ENCODE measurements at places on chromosomes 4 and X. TPM values are rescaled to one million over a fixed set of nuclear protein-coding genes. Genes with fewer than 3 reads are reported as not detected.

The ATP1B4 gene
- polyA plus RNA-seq: not detected

The KIAA0232 gene
- polyA plus RNA-seq: 8.1 TPM

The CACNA1F gene
- 0.03 TPM for polyA plus RNA-seq

The OPHN1 gene
- 1.6 TPM for polyA plus RNA-seq

The XAGE3 gene
- not detected for polyA plus RNA-seq

The NAP1L2 gene
- polyA plus RNA-seq: not detected

The HELT gene
- polyA plus RNA-seq: not detected

The SLC25A43 gene
- polyA plus RNA-seq: 5.8 TPM

The CXCL11 gene
- polyA plus RNA-seq: not detected

The VSIG4 gene
- not detected for polyA plus RNA-seq

The MAP7D2 gene
- 9.6 TPM for polyA plus RNA-seq

The CYLC1 gene
- polyA plus RNA-seq: not detected

DNA sequence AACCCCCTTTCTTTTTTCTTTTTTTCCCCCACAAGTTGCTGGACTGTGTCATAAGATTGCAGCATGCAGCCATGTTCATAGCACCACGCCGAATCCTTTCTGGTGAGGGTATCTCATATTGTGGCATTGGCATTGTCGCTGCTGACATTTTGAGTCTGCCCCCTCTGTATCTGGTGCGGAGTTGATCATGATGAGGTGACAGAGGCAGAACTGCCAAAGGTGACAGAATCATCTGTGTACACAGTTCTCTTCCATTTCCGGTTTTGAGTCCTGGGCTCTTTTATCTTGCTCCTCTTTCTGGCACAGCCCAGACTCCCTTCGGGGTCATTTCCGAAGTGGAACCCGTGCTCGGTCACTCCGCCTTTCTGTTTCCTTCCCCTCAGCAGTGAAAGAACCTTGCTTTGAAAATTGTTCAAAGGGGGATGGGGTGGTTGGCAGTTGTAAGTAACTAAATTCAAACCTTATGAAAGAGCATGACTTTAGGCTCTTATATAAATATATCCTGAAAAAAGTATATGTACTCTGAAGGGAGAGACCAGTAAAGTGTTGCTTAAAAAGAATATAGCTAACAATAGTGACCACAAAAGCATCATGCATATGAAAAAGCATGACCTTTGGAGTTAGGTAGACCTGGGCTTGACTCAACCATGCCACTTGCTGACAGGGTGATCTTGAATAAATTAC lies 55.0 kb upstream of the BMP2K start:
- H3K27ac ChIP-seq: no peak overlapping the region
- H3K4me1 ChIP-seq: peaks cover 16% of the 10 kb centered on the region
- no peak overlapping the region for H3K4me3 ChIP-seq
- H3K27me3 ChIP-seq: no peaks in the 10 kb centered on the region
- DNase-seq: peak; percentile 13

GRCh38 chr4:165328708-165329107 lies 1.2 kb downstream of the MSMO1 start:
- H3K4me1 ChIP-seq: peaks cover 49% of the 10 kb centered on the region
- DNase-seq: peak; percentile 64
- H3K36me3 ChIP-seq: no peaks in the 10 kb centered on the region
- no peaks in the 10 kb centered on the region for H3K27me3 ChIP-seq
- H3K27ac ChIP-seq: peak overlapping the region; percentile 93
- peak overlapping the region; percentile 78 for H3K4me3 ChIP-seq

DNA sequence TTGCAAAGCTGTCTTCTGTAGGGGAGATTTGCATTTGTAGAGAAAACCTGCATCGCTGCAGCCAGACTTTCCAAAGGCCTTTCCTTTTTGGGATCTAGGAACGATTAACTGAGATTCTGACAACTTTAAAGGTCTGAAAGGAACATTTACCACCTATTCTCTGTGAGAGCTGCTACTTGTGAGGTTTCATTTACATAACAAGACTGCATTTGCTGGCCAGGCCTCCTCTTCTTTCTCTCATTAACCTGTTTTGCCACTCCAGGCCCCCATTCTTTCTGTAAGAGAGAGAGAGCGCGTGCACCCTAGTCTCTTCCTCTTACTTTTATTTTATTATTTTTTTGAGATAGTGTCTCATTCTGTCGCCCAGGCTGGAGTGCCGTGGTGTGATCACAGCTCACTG lies 31.6 kb downstream of the TMEM31 start:
- H3K27ac ChIP-seq: no peak overlapping the region
- H3K36me3 ChIP-seq: no peaks in the 10 kb centered on the region

GRCh38 chrX:46630141-46630540 lies 56.6 kb downstream of the CHST7 start:
- H3K36me3 ChIP-seq: no peaks in the 10 kb centered on the region
- H3K27ac ChIP-seq: no peak overlapping the region
- no peaks in the 10 kb centered on the region for H3K27me3 ChIP-seq
- no peak for DNase-seq
- no peaks in the 10 kb centered on the region for H3K4me1 ChIP-seq
- no peak overlapping the region for H3K4me3 ChIP-seq

- no peak overlapping the region for H3K27ac ChIP-seq
- H3K36me3 ChIP-seq: no peaks in the 10 kb centered on the region
- no peaks in the 10 kb centered on the region for H3K27me3 ChIP-seq
- peak; percentile 1 for DNase-seq
- no peaks in the 10 kb centered on the region for H3K4me1 ChIP-seq
These were observed 847.0 kb downstream of the TRIML1 start for GRCh38 chr4:188986271-188986689.

DNA sequence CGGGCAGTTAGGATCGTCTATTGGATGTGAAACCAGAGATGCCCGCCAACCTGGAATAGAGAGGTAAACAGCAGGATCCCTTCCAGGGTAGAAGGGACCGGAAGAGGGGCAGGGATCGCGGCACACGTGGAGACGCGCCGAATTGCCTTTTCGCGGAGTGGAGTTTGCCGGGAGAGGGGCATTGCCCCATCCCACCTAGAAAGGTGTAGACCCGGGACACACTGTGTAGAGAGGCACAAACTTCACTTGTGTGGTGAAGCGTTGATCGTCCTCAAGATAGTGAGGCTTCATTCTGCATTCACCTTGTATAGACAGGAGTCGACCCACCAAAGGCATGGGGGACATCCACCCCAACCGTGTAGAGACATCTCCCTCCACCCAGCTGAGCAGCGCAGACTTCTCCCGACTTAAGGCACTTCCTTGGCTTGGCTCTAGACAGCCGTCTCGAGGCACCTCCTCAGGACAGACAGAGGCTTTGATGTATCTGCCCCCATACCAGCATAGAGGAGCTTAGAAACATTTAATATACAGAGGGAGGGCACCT lies 410 bp downstream of the GNL3L start:
- peak overlapping the region; percentile 84 for H3K4me3 ChIP-seq
- H3K27ac ChIP-seq: peak overlapping the region; percentile 79
- DNase-seq: no peak
- H3K36me3 ChIP-seq: no peaks in the 10 kb centered on the region
- peaks cover 37% of the 10 kb centered on the region for H3K4me1 ChIP-seq

DNA sequence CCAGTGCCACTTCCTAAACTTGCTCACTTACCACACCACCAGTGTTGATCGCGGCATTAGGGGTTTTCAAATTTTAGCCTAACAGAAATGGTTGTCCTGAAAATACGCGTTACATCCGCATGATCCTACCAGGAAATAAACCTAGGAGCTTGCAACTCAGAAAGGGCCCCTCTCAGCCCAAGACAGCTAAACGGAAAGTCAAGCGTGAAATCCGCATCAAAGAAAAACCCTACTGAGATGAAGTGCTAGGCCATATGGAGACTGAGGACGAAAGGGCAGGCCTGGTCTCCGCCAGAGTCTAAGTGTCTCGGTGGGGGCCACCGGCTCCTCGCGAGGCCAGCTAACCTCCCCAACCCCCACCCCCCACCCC lies 626 bp downstream of the YTHDC1 start:
- no peaks in the 10 kb centered on the region for H3K36me3 ChIP-seq
- no peaks in the 10 kb centered on the region for H3K27me3 ChIP-seq
- peaks cover 37% of the 10 kb centered on the region for H3K4me1 ChIP-seq
- no peak for DNase-seq
- peak overlapping the region; percentile 89 for H3K27ac ChIP-seq
- peak overlapping the region; percentile 90 for H3K4me3 ChIP-seq

DNA sequence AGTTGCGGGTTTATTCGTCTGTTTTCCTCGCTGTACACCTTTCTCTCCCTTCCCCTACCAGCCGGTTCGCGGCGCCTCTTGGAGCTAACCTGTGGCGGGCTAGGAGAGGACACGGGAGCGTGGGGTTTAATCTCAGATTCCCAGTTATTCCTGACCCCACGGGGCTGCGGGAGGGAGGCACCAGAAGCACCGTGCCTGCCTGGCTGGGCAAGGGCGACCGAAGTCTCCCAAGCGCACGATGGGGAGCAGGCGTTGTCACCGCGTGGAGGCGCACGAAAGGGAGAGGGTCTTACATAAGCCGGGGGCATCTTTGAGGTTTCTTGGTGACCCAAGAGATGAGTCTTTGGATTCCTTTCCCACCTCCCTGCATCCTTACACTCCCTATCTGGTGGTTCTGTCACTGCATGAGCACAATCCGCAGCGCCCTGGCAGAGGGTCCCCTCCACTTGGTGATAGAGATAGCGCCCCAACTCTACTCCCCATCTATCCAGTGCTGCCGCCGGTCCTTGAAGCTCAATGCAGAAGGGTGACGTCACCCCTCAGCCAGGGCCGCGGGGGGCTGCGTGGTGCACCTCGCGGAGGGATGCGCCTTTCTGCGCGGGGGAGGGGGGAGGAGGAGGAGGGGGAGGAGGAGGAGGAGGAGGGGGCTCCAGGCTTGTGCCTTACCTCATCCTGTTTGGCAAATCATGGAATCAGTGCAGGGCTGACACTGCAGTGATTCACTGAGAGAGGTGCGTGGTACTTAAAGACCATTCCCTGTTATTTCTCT lies 793 bp downstream of the TSPAN7 start:
- peak; percentile 3 for DNase-seq
- H3K4me3 ChIP-seq: peak overlapping the region; percentile 71
- H3K4me1 ChIP-seq: 0 out of 2 replicates have a peak, but pooled peaks cover 8% of the 10 kb centered on the region
- H3K27ac ChIP-seq: peak overlapping the region; percentile 50
- H3K27me3 ChIP-seq: no peaks in the 10 kb centered on the region

DNA sequence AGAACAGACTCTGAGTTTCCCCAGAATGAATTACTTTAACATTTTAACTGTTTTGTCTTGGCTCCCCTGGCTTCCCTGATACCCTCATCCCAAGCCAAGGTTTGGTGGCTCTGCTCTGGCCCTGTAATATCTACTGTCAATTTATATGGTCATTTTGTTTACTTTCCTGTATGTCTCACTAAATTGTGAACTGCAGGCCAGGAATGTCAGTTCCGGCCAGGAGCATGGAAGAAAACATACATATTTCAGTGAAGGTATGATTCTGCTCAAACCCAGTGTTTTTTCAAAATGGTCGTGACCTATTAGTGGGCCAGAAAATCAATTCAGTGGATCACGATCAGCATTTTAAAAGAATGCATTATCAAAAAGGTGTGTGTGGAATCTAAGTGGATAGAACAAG lies 1.2 kb downstream of the RPGR start:
- peak overlapping the region; percentile 90 for H3K27ac ChIP-seq
- H3K4me1 ChIP-seq: peaks cover 51% of the 10 kb centered on the region
- H3K4me3 ChIP-seq: peak overlapping the region; percentile 83
- H3K27me3 ChIP-seq: no peaks in the 10 kb centered on the region
- H3K36me3 ChIP-seq: no peaks in the 10 kb centered on the region
- DNase-seq: no peak

GRCh38 chrX:118853596-118853995 lies 30.0 kb downstream of the ZCCHC12 start:
- H3K27me3 ChIP-seq: no peaks in the 10 kb centered on the region
- DNase-seq: no peak
- no peak overlapping the region for H3K4me3 ChIP-seq
- no peak overlapping the region for H3K27ac ChIP-seq
- H3K4me1 ChIP-seq: peaks cover 24% of the 10 kb centered on the region

DNA sequence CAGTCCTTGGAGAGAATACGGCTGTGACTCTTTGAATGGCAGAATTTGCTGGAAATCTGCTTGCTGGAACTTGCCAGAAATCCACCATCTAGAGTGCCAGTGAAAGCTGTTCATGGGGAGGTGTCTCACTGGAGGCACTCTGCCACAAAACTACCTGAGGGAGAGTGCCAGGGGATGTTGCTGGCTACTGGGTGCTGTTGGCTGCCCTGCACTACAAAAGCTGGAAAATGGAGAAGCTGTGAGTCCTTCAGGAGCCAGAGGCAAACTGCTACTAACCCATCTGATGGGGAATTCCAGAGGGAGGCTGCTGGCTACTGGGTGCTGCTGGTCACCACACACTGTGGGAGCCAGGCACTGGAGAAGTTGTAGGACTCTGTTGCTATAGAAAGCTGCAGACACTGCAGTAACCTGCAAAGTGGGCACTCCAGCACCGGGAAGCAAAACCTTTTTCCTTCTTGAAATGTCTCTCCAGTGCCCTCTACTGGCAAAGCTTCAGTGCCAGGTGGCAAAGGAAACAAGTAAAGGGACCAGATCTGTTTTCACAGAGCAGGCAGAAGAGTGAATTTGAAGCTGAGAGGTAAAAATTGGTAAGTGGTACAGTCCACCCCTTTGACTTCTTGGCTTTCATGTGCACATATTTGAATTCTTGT lies 47.8 kb upstream of the HSD17B10 start:
- no peaks in the 10 kb centered on the region for H3K36me3 ChIP-seq
- H3K27me3 ChIP-seq: no peaks in the 10 kb centered on the region
- DNase-seq: peak; percentile 28

GRCh38 chr4:1193206-1194009 lies 21.0 kb upstream of the SPON2 start:
- H3K27ac ChIP-seq: no peak overlapping the region
- no peaks in the 10 kb centered on the region for H3K27me3 ChIP-seq
- H3K36me3 ChIP-seq: no peaks in the 10 kb centered on the region

All from HepG2 (cell line).